Activated CD4-positive, CD25-positive, alpha-beta regulatory T cell treated with anti-CD3 and anti-CD28 coated beads, Interleukin-2, amount 50 U/mL, for 72 hours (primary cell): ENCODE measurements at places on chromosomes 11 and 22.

- DNase-seq = no peak
Measured at GRCh38 chr11:61737636-61738386, 14.6 kb upstream of the MYRF start.

- DNase-seq = no peak
Measured at GRCh38 chr11:73396985-73397384, 20.8 kb downstream of the RELT start.

DNA sequence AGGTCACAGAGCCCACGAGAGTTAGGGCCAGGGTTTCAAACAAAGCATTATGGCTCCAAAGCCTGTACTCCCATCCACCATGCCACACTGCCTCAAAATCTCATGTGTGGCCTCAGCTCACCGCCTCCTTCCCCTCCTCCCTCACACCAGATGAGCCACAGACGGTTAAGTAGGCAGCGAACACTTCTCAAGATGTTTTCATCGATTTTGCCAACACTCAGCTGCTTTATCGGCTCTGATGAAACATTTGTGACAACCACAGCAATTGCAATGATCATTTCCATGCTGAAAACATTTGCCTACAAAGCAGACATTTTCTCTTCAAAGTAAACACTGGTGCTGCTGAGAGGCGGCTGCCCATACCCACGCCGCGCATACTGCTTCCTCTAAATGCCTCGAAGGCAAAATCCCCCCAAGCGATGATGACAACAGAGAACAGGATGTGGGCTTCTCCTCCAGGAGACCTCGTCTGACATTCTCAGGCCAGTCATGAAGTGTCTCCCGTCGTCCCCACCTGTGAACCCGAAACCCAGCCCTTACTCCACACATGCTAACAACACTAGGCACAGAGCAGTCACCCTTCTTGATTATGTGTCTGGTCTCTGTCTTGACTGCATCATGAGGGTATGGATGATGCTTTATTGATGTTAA, 599.2 kb downstream of the SOX6 start:
- no peak for DNase-seq

DNA sequence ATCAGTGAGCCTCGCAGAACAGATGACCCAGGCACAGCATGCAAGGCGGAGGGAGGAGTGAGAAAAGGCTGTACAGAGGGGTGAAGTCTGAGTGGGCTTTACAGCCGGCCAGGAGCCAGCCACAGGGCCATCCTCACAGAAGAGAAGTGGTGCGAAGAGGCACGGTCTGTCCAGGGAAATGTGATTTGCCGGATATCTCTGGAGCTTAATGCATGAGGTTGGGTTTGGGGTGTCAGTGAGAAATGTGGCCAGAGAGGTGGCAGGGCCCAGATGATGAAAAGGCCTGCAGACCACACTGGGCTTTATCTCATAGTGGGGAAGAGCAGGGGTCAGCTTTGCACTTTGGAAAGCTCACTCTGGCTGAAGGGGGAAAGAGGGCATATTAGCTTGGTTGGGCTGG, 255.2 kb downstream of the BUD13 start:
- DNase-seq = no peak

GRCh38 chr22:28773461-28773867, 969 bp downstream of the CCDC117 start:
- DNase-seq = no peak

GRCh38 chr11:63523151-63523550, 13.5 kb upstream of the PLAAT4 start:
- DNase-seq = no peak

DNA sequence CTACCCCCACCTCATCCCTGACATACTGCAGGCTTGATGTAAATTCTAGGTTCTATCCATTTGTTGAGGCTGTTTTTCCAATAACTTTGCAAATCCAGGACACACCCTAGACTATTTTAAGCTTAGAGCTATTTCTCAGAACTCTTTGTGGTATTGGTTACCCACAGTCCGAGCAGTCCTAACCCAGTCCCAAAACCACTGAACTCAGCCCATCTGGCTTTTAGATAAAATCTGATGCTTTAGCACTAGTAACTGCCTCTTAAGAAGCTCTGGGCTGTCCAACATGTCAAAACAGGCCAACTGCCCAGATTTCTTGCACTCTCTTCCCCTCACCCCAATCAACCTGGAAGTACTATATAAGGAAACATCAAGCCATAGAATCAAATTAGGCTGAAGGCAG, 344.4 kb upstream of the CADM1 start:
- no peak for DNase-seq

DNA sequence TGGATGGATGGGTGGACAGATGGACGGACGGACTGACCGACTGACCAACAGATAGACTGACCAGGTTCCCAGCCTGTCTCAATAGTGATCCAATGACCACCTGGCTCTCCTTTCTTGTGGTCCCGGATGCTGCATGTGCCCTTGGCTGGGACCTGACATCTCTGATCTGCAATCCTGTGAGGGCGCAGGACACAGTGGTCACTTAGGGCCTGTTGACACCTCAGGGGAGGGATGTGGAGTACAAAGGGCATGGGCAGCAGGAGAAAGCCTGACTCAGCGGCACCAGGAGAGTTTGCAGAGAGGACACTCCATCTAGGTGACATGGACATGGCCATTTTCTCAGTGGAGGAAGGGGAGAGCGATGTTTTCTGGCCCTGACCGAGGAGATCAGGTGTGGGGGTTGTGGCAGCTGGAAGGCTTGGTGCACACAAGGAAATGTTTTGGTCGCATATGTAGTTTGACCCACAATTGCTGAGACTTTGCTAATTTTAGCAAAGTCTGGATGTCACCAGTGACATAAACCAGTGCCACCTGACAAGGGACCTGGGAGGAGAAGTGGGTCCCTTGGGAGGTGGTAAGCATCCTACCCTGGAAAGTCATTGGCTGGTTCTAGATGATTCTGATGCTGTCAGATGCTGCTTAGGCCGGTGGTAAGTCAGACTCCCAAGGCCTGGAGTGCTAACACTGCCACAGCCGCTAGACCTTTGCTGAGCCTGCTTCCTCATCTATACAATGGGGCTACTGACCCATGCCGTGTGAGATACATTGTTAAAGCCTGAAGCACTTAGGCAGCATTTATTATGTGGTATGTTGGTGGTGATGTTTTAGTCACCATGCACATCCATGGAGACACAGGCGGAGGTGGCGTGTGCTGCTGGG, 50.7 kb downstream of the CD82 start:
- no peak for DNase-seq

DNA sequence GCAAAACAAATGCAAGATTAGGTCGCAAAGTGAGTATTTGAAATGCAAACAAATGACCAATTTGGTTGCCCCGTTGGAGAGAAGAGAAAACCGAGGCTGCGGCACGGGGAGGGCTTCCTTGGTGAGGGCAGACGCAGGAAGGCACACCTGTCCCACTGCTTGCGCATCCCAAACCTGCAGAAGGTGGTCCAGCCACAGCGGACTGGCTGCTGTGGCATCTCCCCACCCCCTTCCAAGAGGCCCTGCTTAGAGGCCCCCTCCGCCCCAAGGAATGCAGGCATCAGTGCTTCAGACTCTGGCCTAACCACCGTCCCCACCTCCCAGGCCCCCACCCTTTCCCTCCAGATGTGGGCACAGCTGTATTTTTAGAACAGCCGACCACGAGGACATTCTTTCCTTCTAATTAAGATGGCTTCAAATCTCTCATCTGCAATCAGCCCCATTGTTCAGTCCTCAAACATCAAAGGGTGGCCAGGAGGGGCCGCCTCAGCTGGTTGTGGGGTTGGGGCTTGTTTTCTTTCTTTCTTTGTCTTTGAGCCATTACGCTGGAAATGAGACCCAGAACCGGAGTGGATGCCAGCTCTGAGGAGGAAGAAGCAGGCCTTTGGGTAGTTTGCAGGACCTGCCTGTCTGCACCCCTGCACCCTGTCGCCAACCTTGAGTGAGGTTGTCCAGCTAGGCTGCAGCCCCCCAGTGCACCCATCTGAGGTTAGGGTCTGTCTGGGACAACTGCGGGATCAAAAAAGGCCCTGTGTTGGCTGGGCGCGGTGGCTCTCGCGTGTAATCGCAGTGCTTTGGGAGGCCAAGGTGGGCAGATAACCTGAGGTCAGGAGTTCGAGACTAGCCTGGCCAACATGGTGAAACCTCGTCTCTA, 9.4 kb upstream of the DERL3 start:
- DNase-seq = no peak

- DNase-seq = no peak
Measured at GRCh38 chr11:36421546-36422155, 88.4 kb downstream of the TRAF6 start.

DNA sequence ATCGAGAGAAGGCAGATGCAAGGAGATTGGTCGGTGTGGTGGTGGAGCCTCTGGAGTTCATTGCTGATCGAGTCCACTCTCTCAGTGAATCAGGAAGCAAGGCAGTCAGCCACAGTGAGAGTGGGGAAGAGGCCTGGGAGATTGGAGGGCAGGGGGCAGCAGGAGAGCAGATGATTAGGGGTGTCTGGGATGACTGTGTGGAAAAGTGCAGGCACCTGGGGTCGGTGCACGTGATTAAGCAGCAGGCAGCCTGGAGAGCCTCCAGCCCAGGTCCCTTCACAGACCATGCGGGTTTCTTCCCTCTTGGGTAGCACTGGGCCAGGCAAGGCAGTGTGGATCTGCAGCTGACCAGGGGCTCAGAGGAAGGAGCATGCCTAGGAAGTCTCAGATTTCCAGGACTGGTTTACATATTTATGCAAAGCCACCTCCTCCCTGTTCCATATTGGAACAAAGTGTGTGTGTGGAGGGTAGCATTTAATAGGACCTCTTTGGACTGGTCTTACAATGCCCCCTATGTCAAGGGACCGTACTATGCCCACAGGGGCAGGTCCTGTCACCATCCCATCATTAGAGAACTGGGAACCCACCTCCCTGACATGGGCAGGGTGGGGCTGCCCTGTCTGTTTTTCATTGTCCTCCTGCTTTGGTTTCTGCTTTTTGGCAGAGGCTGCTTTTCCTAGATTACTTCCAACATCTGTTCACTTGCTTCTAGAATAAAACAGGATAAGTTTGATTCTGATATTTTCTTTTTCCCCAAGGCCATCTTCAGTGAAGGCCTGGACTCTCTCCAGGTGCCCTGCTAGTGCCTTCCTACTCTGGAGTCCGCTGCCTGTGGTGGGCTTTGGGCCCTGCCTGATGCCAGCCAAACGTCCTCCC, 14.0 kb upstream of the GDPD5 start:
- no peak for DNase-seq

GRCh38 chr11:43676933-43677332, 3.6 kb upstream of the HSD17B12 start:
- no peak for DNase-seq

DNA sequence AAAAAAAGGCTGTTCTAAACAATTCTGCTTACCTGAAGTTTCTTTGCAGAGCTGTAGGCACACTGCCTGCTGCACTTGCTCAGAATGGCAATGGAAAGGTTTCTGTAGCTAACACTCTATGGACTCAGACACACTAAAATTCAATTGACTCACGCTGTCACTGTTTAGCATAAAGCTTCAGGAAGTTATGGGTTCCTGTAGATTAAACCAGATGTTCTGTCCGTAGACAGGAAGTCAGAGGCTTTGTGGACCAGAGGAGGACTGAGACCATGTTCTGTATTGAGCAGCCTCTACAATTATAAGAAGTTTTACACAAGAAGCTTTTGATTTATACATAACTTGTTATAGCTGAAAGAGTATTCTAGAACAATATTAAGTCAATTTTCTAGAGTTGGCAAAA, 70.4 kb downstream of the GLYATL1 start:
- DNase-seq = no peak

GRCh38 chr11:121603316-121603715, 150.5 kb upstream of the SORL1-AS1 start:
- DNase-seq = no peak

GRCh38 chr11:33987545-33987944, 64.0 kb upstream of the CAPRIN1 start:
- no peak for DNase-seq

DNA sequence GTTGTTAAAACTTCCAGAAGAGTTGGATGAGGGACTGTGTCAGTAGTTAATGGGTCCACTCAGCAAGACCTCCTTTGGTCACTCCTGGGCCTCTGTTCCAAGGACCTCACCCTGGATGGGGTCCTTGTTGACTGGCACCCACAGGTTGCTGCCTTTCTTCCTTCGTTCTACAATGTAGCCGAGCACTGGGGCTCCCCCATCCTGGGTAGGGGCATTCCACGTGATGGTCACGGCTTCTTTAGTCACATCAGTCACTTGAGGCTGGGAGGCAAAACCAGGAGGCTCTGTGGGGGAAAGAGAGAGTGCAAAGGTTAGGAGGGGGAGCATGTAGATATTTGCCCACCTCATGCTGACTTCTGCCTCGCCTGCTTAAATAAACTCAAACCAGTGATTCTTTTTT, 12.0 kb downstream of the TMEM86A start:
- no peak for DNase-seq

- peak; percentile 53 for DNase-seq
Measured at GRCh38 chr11:13238879-13239514, 38.6 kb upstream of the BMAL1 start.

DNA sequence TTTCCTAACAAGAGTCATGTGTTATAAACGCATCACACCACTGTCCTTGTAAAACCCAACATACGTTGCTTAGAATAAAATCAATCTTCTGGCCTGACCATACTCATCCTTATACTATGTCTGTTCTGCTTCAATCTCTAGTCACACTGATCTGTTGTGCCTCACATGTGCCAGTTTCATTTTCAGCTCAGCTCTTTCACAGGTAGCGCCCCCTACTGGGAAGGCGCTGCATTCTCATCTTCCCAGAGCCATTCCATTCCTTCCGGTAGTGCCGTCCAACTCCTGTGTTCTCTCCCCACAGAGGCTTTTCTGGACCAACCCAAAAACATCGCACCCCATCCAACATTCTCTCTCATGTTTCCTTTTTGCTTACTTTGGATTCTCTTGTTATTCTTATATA, 22.2 kb downstream of the CASP5 start:
- DNase-seq = peak; percentile 67

GRCh38 chr22:23824476-23825245, 14.1 kb downstream of the DERL3 start:
- DNase-seq = no peak

DNA sequence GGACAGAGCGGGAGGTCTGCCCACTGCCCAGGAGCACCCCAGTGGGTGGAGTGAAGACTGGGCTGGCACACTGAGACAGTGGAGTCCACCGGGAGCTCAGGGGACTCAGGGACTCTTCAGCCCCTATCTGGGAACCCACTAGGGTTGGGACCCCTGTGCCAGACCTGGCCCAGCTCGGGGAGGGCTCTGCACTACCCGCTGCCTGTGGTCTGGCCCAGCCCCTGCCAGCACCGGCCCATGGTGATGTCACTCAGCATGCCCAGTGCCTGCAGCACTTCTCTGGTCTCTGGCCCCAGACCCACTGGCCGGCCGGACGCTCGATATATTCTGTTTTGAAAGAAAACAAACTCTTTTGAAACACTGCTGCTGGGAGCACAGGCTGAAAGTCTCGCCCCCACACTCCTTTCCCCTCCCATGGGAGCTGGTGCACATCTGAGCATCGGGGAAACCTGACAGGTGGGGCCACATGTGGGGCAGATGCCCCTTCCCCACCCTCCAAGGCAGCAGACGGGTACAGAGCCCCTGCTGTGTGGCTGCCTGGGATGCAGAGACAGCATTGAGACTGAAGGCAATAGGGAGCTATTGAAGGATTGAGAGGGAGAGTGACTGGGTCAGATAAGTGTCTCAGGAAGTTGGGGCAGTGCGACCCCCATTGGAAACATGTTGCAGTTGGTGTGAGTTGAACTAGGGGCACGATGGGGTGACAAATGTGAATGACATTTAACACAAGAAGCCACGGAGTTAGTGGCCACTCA, 62.9 kb downstream of the MYEOV start:
- no peak for DNase-seq
